ENCODE measurements at places on chromosomes 11 and 22. TPM values are rescaled to one million over a fixed set of nuclear protein-coding genes. Genes with fewer than 3 reads are reported as not detected.

DNA sequence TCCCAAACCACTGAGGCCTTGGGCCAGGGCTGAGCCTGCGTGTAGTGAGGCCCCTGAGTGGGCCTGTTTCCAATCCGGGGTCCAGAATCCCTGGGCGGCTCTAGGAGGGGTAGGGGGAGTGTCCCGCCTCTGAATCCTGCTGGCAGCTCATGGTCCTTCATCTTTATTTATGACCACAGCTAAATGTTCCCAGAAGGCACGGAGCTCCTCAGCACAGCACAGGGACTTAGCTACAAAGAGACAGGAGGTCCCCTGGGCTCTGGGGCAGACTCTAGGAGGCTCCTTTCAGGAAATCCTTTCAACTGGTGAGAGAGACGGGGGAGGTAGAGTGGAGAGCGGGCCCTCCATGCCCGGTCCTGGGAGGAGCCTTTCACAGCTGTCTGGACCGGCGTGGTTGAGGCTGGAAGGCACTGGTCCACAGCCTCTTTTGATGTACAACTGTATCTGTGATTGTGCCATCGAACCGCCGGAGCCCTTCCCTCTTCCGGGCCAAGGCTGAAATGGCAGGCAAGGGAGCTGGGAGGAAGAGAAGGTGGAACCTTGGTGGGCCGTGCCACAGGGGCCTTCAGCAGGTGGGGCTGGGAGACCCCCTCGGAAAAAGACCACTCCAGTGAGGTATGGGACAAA lies 46.8 kb downstream of the SCUBE1 start:
- peak; percentile 40 for DNase-seq
- peaks cover 65% of the 10 kb centered on the region for H3K4me1 ChIP-seq
- no peaks in the 10 kb centered on the region for H3K27me3 ChIP-seq
- peak overlapping the region; percentile 34 for H3K27ac ChIP-seq

ARHGAP32 gene
- 9.9 TPM for polyA plus RNA-seq

DNA sequence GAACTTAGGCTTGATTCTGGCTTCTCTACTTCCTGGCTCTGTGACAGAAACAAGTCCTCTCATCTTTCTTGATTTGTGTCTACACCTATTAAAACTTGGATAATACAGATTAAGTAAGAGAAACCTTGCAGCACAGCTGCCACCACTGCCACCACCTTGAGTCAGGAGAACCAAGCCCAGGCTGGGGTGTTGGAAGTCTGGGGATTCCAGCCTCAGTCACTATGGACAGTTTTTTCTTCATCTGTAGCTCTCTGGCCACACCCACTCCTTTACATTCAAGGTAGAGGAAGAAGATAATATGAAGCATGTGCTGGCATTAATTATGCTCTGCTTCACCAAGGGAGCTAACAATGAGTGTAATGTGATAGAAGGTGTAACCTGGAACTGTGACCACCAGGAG lies 75.7 kb downstream of the RELT start:
- H3K36me3 ChIP-seq: no peaks in the 10 kb centered on the region
- no peak overlapping the region for H3K27ac ChIP-seq
- DNase-seq: no peak
- H3K4me3 ChIP-seq: no peak overlapping the region

TRIM51 gene
- polyA plus RNA-seq: not detected

LRRC55 gene
- polyA plus RNA-seq: not detected

INPP5J gene
- polyA plus RNA-seq: 5.6 TPM

SPDYC gene
- not detected for polyA plus RNA-seq

- no peak overlapping the region for H3K4me3 ChIP-seq
- no peak for DNase-seq
- no peaks in the 10 kb centered on the region for H3K36me3 ChIP-seq
- H3K27me3 ChIP-seq: no peaks in the 10 kb centered on the region
These were observed 10.3 kb downstream of the CHADL start for GRCh38 chr22:41230401-41230785.

GRCh38 chr11:107677924-107678631 lies 33.8 kb downstream of the SLN start:
- no peaks in the 10 kb centered on the region for H3K4me1 ChIP-seq
- DNase-seq: no peak
- H3K27ac ChIP-seq: no peak overlapping the region

GRCh38 chr22:44924098-44924497 lies 85.7 kb downstream of the PHF21B start:
- no peak overlapping the region for H3K4me3 ChIP-seq
- no peaks in the 10 kb centered on the region for H3K27me3 ChIP-seq
- no peak overlapping the region for H3K27ac ChIP-seq
- DNase-seq: no peak

HEPHL1 gene
- polyA plus RNA-seq: 0.17 TPM

GRCh38 chr11:56911312-56911711 lies 77.4 kb upstream of the OR5AK2 start:
- H3K4me1 ChIP-seq: peaks cover 11% of the 10 kb centered on the region
- H3K36me3 ChIP-seq: no peaks in the 10 kb centered on the region
- peak overlapping the region; percentile 62 for H3K27ac ChIP-seq
- no peak for DNase-seq
- no peak overlapping the region for H3K4me3 ChIP-seq
- no peaks in the 10 kb centered on the region for H3K27me3 ChIP-seq

TMEM126B gene
- polyA plus RNA-seq: 58.9 TPM

RTN4R gene
- 18.9 TPM for polyA plus RNA-seq

GRCh38 chr22:43861529-43861928 lies 784 bp downstream of the SULT4A1 start:
- no peak overlapping the region for H3K27ac ChIP-seq
- H3K4me1 ChIP-seq: peaks cover 3% of the 10 kb centered on the region
- H3K36me3 ChIP-seq: no peaks in the 10 kb centered on the region
- peak overlapping the region; percentile 20 for H3K4me3 ChIP-seq

DNA sequence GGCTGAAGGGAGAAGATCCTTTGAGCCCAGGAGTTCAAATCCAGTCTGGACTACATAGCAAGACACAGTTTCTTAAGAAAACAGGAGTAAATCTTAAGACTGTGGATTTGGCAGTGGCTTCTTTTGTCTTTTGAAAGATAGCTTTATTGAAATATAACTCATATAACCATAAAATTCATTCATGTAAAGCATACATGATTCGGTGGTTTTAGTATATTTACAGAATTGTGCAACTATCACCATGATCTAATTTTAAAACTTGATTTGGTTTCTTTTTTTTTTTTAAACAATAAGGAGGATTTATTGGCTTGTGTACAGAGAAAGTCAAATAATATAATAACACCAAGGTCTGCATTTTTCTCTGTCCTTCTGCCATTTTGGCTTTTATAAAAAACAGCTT lies 23.1 kb upstream of the PSMA1 start:
- H3K36me3 ChIP-seq: no peaks in the 10 kb centered on the region
- H3K27ac ChIP-seq: no peak overlapping the region
- no peaks in the 10 kb centered on the region for H3K27me3 ChIP-seq
- H3K4me1 ChIP-seq: peaks cover 7% of the 10 kb centered on the region
- DNase-seq: no peak
- H3K4me3 ChIP-seq: no peak overlapping the region

DNA sequence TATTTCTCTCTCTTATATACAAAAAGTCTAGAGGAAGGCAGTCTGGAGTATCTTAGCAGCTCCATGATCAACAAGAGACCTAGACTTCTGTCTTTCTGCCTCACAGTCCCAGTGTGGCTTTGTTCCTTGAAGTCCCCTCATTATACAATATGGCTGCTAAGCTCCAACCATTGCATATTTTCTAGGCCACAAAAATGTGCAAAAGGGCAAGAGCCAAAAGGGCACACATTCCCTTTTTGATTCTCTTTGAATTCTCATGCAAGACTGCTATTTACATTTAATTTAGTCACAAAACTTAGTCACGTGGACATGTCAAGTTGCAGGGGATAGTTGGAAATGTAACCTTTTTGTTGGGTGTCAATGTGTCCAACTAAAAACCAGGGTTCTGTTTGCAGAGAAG lies 64.2 kb upstream of the OLFML1 start:
- no peaks in the 10 kb centered on the region for H3K4me1 ChIP-seq

- H3K27me3 ChIP-seq: no peaks in the 10 kb centered on the region
- H3K4me1 ChIP-seq: peaks cover 7% of the 10 kb centered on the region
- no peak overlapping the region for H3K27ac ChIP-seq
- no peak overlapping the region for H3K4me3 ChIP-seq
- no peak for DNase-seq
These were observed 56.8 kb upstream of the CLMP start for GRCh38 chr11:123251657-123252344.

FGF3 gene
- polyA plus RNA-seq: not detected

TRIM6 gene
- polyA plus RNA-seq: 4.3 TPM

GGTLC2 gene
- polyA plus RNA-seq: not detected

DNA sequence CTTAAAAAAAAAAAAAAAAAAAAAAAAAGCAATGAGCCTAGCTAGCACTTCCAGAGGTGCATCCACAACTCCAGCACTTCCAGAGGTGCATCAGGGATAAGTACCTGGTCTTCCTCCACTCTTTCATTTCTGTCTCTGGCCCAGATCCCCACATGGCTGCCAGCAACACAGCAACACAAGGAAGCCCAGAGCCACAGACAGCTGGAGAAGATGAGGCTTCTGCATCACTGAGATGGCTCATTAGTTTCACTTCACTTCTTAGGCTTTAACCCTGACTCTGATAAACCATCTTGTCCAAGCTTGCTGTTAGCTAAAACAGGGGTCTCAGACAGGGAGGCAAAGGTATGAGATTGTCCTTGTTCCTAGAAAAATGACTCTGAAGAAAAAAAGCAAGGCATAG lies 35.6 kb downstream of the PC start:
- H3K36me3 ChIP-seq: no peaks in the 10 kb centered on the region
- no peak for DNase-seq
- no peaks in the 10 kb centered on the region for H3K4me1 ChIP-seq

DNA sequence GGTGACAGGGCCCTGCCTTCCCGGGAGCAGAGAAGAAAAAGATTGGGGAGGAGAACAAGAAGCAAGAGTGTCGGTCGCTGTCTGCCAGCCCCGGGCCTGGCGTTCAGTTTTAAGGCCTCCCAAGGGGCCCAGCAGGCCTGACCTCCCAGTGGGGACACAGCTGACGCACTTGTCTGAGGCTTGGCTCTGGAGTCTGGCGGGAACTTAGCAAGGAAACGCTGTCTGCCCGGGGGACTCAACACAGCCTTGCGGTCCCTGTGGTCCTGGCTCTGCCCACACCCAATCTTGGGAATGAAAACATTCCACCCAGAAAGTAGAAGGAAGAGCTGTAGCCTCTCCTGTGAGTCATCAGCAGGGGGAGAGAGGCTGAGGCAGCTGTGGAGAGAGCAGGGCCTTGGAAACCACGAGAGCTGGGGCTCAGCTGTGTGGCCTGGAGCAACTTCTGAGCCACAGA lies 54.4 kb downstream of the TRAF6 start:
- no peak overlapping the region for H3K4me3 ChIP-seq
- peak; percentile 79 for DNase-seq
- peaks cover 41% of the 10 kb centered on the region for H3K4me1 ChIP-seq
- H3K36me3 ChIP-seq: no peaks in the 10 kb centered on the region
- H3K27ac ChIP-seq: peak overlapping the region; percentile 77

ARFIP2 gene
- polyA plus RNA-seq: 94.9 TPM

KRTAP5-2 gene
- polyA plus RNA-seq: not detected

- H3K27ac ChIP-seq: peak overlapping the region; percentile 89
- peak overlapping the region; percentile 23 for H3K4me3 ChIP-seq
- DNase-seq: no peak
- peaks cover 18% of the 10 kb centered on the region for H3K4me1 ChIP-seq
- H3K27me3 ChIP-seq: no peaks in the 10 kb centered on the region
- H3K36me3 ChIP-seq: no peaks in the 10 kb centered on the region
These were observed 252 bp downstream of the APOL2 start for GRCh38 chr22:36239150-36239400.

C11orf91 gene
- polyA plus RNA-seq: not detected

DNA sequence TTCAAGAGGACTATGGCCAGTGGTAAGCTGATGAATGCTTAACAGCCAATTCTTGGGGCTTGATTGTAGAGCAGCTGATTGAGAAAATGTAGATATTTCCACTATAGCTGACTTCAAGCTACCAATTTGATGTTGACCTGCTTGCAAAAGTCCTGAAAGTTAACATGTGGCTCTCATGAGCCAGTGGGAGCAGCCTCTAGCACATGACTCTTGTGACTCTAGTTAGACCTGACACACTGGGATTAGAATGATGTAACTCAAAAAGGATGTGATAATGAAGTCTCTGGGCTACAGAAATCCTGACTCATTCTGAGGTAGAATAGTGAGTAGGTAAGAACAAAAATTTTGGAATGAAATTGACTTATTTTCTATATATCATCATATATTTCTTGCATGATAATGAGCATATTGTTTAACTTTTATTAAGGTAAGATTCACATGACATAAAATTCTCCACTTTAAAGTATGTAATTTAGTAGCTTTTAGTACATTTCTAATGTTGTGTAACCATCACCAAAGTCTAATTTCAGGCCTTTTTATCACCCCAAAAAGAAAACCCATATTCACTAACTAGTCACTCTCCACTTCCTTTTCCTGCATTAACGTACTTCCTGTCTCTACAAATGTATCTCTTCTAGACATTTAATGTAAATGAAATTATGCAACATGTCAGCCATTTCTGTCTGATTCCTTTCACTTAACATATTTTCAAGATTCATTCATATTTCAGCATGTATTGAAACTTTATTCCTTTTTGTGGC lies 16.1 kb upstream of the OR52H1 start:
- no peak for DNase-seq
- no peak overlapping the region for H3K4me3 ChIP-seq
- no peak overlapping the region for H3K27ac ChIP-seq
- H3K36me3 ChIP-seq: no peaks in the 10 kb centered on the region

GRCh38 chr11:62880231-62880802 lies 379 bp upstream of the SLC3A2 start:
- H3K27me3 ChIP-seq: no peaks in the 10 kb centered on the region
- H3K27ac ChIP-seq: peak overlapping the region; percentile 100
- DNase-seq: peak; percentile 66
- H3K36me3 ChIP-seq: no peaks in the 10 kb centered on the region

GRCh38 chr11:126182787-126183445 lies 28.5 kb downstream of the RPUSD4 start:
- no peaks in the 10 kb centered on the region for H3K27me3 ChIP-seq
- DNase-seq: no peak
- no peaks in the 10 kb centered on the region for H3K36me3 ChIP-seq
- H3K4me1 ChIP-seq: peaks cover 8% of the 10 kb centered on the region
- H3K27ac ChIP-seq: no peak overlapping the region

GRCh38 chr11:110187731-110188130 lies 94.5 kb downstream of the ZC3H12C start:
- H3K36me3 ChIP-seq: no peaks in the 10 kb centered on the region
- no peak for DNase-seq
- no peak overlapping the region for H3K27ac ChIP-seq
- H3K4me3 ChIP-seq: no peak overlapping the region
- H3K4me1 ChIP-seq: no peaks in the 10 kb centered on the region
- H3K27me3 ChIP-seq: no peaks in the 10 kb centered on the region

DNA sequence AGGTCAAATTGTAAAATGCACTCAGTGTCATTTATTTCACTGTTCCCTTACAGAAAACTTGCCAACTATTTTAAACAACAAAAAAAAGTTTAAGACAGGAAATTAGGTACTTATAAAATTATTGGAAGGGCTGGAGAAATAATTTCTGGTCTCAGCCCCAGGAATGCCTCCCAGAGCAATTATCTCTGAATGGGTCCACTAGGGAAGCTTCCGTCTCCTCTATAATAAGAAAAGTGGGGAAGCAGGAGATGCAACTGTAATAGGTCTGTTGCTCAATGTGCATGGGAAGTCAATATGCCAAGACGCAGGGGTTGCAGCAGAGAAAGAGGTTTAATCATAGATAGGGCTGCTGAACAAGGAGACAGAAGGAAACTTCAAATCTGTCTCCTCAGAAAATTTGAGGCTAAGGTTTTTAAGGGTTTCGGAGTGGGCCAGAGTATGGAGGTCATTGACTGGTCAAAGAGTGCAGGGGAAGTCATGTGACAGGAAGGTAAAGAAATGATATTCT lies 10.9 kb upstream of the RNF141 start:
- H3K4me3 ChIP-seq: no peak overlapping the region
- H3K36me3 ChIP-seq: no peaks in the 10 kb centered on the region
- H3K4me1 ChIP-seq: no peaks in the 10 kb centered on the region

GRCh38 chr11:30471244-30471643 lies 114.9 kb downstream of the MPPED2 start:
- no peaks in the 10 kb centered on the region for H3K27me3 ChIP-seq
- no peaks in the 10 kb centered on the region for H3K36me3 ChIP-seq
- no peak for DNase-seq
- H3K27ac ChIP-seq: no peak overlapping the region

NAT10 gene
- 21.6 TPM for polyA plus RNA-seq

Data from hepatocyte (in vitro differentiated cells).